ENCODE measurements at places on chromosomes 13 and 19.

DNA sequence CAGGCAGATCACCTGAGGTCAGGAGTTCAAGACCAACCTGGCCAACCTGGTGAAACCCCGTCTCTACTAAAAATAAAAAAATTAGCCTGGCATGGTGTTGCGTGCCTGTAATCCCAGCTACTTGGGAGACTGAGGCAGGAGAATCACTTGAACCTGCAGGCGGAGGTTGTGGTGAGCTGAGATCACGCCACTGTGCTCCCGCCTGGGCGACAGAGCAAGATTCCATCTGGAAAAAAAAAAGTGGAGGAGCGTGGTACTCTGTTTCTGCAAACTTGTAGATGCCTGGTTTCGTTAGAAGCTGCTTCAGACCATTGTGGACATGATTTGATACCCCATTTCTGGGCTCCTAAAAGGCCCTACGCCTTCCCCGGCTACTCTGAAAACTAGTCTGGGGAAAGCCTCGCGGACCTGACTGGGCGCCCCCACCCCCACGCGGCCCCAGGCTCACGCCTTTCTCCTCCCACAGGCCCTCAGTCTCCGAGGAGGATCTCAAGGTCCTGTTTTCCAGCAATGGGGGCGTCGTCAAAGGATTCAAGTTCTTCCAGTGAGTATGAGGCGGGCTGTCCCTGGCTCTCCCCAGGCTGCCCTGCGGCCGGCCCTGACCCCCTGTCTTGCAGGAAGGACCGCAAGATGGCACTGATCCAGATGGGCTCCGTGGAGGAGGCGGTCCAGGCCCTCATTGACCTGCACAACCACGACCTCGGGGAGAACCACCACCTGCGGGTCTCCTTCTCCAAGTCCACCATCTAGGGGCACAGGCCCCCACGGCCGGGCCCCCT, 11.5 kb downstream of the PLPPR3 start:
- DNase-seq = no peak

- no peak for DNase-seq
Measured at GRCh38 chr13:50188696-50189095, 173.5 kb downstream of the KCNRG start.

DNA sequence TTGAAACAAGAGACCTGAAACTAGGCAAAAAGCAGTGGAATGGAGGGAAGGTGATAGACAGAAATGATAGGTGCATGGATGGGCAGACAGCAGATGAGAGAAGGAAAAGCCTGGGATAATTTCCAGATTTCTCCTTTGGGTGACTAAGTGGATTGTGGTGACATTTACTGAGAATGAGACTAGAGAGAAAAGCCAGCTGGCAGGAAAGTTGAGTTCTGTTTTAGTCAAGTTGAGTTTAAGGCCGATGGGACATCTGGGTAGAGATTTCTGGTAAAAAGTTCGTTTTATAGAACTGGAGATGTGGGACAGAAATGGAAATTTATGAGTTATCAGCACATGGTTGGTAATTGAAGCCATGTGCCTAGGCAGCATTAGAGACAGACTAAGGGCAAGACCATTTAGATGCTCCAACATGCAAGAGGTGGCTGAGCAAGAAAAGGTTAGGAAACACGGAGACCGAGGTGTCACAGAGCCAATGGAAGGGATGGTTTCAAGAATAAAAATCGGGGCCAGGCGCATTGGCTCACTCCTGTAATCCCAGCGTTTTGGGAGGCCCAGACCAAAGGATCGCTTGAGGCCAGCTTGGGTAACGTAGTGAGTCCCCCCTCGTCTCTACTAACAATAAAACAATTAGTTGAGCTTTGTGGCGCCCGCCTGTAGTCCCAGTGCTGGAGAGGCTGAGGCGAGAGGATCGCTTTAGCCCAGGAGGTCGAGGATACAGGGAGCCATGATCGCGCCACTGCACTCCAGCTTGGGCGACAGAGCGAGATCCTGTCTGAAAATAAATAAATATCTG, 9.6 kb upstream of the DGKH start:
- DNase-seq = no peak

DNA sequence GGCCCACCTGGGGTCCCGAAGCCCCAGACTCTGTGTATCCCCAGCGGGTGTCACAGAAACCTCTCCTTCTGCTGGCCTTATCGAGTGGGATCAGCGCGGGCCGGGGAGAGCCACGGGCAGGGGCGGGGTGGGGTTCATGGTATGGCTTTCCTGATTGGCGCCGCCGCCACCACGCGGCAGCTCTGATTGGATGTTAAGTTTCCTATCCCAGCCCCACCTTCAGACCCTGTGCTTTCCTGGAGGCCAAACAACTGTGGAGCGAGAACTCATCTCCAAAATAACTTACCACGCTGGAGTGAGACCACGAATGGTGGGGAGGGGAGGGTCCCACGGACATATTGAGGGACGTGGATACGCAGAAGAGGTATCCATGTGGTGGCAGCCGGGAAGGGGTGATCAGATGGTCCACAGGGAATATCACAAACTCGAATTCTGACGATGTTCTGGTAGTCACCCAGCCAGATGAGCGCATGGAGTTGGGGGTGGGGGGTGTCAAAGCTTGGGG, 1.0 kb upstream of the ICAM5 start:
- no peak for DNase-seq

GRCh38 chr13:40123962-40124632, 468.6 kb downstream of the COG6 start:
- no peak for DNase-seq

DNA sequence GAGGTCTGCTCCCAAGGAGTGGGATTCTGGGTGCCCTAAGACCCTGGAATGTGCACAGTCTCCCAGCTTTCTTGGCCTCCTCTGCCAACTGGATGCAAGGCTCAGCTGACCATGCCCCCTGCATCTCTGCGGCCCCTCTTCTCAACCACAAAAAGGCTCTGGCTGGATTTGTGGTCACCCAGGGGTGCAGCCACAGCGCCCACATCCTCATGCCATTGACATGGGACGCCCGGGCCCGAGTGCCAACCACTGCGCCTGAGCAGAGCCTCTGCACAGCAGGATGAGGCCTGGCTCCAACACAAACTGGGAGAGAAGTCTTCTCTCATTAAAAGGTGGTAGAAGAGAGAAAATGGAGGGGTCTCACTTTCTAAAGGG, 103.5 kb downstream of the FOXO1 start:
- DNase-seq = peak; percentile 60

GRCh38 chr13:76715621-76716020, 170.6 kb downstream of the KCTD12 start:
- DNase-seq = no peak

GRCh38 chr13:72565893-72566292, 161.5 kb downstream of the MZT1 start:
- peak; percentile 12 for DNase-seq

- peak; percentile 38 for DNase-seq
Measured at GRCh38 chr13:61084988-61085387, 330.7 kb downstream of the PCDH20 start.

DNA sequence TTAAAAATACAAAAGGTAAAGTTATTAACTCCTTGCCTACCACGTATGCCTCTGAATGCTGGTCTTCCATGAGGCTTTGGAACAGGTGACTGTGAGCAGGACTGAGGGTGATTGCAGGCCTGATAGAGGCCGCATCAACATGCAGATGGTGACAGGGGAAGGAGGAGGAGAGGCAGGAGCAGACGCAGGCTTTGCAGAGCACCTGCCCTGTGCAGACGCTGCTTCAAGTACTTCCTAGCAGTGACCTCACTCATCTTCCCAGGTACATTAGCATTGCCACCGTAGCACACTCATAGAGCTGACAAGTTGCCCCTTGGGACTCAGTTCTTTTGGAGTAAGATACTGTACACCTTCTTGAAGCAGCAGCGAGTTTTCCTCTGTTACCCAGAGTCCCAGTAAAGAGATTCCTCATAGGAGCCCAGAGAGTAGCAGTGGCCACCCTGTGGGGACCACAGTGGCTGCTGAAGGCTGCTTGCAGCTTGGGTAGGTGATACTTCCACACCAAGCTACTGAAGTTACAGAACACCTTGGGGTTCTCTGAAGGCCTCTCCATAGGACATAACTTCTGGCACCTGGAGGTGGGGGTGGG, 56.0 kb downstream of the ZNF536 start:
- DNase-seq = no peak

GRCh38 chr19:46850228-46851203, at the start of gene AP2S1:
Gene AP2S1 (minus strand): TSS chr19:46850846. CDS start chr19:46850766, 80 bp downstream.
- DNase-seq = peak; percentile 96

GRCh38 chr13:27336014-27336673, 65.5 kb downstream of the RASL11A start:
- DNase-seq = peak; percentile 24

- DNase-seq = no peak
Measured at GRCh38 chr13:108525827-108526226, 103.6 kb upstream of the MYO16 start.

DNA sequence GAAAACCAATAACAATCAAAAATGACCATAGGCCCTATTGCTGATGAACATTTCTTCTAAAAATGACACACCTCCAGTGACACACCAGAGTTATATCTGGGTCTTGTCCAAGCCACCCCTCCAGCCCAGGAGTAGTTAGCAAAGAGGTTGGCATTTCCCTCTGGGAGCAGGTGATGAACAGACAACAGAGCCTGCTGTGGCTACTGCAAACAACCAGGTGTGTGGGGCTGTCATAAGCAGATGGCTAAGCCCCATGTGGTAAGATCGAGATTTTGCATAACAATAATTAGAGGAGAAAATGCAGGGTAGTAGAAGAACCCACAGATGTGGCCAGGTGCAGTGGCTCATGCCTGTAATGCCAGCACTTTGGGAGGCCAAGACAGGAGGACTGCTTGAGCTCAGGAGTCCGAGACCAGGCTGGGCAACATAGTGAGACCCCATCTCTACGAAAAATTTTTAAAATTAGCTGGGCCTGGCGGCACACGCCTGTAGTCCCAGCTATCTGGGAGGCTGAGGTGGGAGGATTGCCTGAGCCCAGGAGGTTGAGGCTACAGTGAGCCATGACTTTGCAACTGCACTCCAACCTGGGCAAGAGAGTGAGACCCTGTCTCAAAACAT, 5.0 kb downstream of the XRCC1 start:
- DNase-seq = peak; percentile 25

DNA sequence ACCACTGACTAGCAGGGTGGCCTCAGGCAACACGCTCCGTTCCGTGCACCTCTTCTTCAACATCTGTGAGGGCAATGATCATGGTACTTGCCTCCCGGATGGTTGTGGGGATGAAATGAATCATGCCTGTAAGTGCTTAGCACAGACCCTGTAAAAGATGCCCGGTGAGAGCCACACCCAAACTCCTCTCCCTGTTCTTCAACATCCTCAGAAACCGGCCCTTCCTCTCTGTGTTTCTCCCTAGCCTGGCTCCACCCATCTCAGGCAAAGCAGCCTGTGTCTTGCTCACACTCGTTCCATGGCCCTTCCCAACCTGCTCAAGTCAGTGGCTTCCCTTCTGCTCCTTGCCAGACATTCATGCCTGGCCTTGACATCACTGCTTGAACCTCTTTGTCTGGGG, 5.8 kb upstream of the DMKN start:
- DNase-seq = peak; percentile 65

DNA sequence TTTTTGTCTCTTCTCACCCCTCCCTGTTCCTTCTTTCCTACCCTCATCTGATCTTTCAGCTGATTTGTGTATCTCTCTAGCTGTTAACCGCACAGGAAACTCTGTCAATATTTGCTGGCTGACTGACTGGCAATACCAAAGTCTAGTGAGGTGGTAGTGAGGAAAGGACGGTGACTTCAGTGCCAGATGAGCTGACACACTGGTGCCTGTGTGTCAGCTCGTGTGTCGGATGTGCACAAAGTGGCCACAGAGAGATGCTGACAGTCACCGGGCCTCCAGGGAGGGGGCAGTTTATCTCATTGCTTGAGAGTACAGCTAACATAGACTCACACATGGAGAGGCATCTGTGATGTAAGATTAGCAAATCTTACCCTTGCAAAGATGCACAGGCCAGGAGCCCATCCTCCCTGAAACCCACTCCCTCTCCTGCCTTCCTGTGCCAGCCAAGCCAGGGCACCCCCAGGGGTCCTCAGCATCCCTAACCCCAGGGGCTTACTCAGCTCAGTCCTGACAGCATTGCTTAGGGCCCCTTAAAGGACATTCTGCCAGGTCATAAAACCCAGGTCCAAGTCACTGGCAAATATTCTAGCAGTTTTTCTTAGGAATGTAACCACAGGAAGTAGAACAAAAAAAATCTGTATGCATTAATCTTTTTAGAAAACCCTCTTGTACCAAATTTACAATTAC, 80.2 kb downstream of the SHISA2 start:
- DNase-seq = no peak

- no peak for DNase-seq
Measured at GRCh38 chr13:96431044-96431581, 341.2 kb downstream of the HS6ST3 start.

- peak; percentile 48 for DNase-seq
Measured at GRCh38 chr13:29993716-29994488, 143.5 kb upstream of the UBL3 start.

DNA sequence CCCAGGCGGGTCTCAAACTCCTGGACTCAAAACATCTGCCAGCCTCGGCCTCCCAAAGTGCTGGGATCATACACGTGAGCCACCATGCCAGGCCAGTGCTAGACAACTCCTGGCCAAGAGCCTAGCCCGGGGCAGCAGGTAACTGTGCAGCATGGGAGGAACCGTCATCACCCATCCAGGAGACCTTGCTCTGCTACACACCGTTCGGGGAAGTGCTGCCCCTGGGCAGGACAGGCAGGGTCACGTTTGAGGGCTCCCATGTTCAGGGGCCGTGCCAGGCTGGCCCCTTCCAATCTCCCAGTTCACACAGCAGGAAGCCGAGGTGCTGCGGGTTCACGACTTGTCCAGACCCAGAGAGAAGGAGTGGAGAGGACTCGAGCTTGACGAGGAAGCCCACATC, 35.1 kb downstream of the NAXD start:
- no peak for DNase-seq

DNA sequence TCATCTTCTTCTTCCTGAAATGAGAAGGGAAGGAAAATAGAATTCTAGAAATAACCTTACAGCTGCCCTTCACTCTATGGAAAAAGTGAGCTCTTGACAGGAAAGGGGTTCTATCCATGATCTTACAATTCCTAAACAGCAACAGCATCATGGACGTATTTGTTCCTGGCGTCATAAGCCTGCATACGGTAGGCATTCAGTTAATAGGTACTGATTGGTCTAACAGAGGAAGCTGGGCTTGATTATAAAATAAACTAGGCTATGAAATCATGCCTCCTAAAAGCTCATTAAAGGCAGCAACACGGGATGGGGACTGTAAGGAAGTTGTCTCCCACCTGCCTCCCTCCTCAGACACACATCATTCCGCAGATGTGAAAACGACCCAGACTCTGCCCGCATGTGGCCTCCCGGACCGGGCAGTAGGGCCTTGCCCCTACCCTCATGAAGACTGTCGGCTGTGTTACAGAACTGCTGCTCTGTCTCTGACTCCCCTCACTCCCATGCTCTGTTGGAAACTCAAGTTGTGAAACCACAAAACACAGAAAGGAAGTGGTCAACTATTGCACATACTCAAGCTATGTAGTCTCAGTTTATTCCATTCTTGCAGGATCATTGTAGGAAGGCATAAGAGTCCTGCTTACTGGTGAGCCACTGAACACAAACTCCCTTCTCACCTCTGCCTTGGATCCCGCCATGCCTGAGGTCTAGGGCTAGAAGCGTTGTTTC, 129.8 kb downstream of the DLEU7 start:
- DNase-seq = peak; percentile 65

DNA sequence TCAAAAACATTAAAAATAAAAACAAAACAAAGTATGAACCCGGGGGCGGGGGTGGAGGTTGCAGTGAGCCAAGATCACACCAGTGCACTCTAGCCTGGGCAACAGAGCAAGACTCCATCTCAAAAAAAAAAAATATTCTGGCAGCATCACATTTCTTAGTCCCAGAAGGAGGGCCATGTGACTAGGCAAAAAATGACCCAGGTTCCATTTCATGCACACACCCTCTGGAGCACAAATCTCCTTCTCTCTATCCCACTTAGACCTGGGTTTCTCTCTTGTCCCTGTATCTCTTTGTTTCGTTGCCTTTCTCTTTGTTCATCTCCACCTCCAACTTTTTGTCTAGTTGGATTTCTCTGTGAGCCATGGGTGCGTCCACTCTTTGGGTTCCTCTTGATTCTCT, 6.2 kb upstream of the CYP2A7 start:
- DNase-seq = no peak
